ENCODE measurements at places on chromosomes 7 and 10.

DNA sequence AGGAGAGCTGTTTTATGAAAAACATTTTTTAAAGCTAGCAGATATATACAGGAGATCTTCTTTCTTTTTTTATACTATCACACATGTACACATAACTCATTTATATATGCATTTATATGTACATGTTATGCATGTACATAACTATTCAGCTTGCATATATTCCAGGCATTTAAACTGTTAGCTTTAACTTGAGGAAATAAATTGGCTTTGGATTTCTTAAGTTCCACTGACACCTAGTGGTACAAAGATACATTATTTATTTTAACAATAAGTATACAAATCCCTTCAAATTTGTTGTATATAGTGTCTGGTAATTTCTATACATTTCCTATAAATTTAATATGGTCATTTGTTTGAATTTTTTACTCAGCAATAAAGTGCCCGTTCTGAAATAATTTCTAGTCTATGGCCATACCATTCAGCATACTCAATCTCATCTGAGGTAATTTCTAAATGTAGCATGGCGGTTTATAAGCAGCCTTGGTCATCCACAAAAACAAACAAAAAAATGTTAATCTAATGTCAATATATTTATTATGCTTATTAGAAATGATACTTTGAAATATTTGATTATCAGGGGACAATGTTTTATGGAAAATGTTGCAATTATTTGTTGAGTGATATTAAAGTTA is 11.6 kb downstream of the ZDHHC6 start:
- no peak overlapping the region for H3K27ac ChIP-seq
- no peak for DNase-seq
- H3K4me1 ChIP-seq: no peaks in the 10 kb centered on the region
- H3K27me3 ChIP-seq: no peaks in the 10 kb centered on the region
- no peaks in the 10 kb centered on the region for H3K36me3 ChIP-seq

GRCh38 chr7:133556553-133556952 is 303.7 kb downstream of the EXOC4 start:
- no peaks in the 10 kb centered on the region for H3K4me1 ChIP-seq
- H3K4me3 ChIP-seq: no peak overlapping the region
- H3K36me3 ChIP-seq: no peaks in the 10 kb centered on the region
- H3K27ac ChIP-seq: no peak overlapping the region

GRCh38 chr7:19522486-19522885 is 186.4 kb downstream of the POLR1F start:
- H3K36me3 ChIP-seq: no peaks in the 10 kb centered on the region
- no peak overlapping the region for H3K27ac ChIP-seq
- no peaks in the 10 kb centered on the region for H3K4me1 ChIP-seq
- no peaks in the 10 kb centered on the region for H3K27me3 ChIP-seq

GRCh38 chr7:129799350-129799955 is 153.3 kb downstream of the UBE2H start:
- H3K27ac ChIP-seq: no peak overlapping the region
- H3K36me3 ChIP-seq: no peaks in the 10 kb centered on the region
- H3K4me1 ChIP-seq: no peaks in the 10 kb centered on the region
- no peak for DNase-seq
- H3K4me3 ChIP-seq: no peak overlapping the region

DNA sequence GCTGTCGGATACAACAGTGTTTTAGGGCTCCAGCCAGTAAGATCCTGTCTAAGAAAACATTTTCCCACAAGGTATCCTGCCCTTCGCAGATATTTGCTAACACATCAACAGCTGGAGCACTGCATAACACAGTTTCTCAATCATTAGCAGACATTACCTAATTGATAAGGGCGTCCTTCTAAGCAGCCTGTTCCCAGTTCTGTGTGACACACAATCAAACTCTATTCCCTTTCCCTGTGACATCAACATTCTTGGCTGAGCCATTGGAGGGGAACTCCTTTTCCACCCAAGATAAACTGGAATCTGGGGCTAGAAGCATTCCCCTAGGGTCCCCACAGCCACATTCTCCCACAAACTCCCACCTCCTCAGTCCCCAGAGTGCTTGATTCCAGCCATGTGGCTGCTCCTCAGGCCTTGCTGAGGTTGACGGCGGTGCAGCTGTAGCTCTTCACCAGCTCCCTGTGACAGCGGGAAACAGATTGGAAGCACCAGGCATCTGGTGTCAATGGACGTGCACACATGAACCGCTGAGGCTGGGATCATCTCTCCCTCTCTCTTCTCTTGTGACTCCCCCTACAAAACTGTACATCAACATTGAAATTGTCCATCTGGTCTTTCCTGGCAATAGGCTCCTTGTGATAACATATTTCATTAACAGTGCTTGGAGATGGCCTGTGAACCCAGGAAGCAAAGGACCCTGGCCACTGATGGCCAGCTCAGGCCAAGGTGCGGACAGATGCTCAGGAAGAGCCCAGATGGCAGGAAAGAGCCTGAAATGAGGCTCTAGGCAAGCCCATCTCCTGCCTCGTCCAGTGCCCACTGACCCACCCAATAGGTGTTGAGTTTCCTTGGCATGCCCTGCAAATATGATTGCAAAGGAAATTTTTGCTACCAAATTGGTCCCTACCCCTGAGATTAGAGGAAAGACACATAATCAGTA is 131.1 kb upstream of the TBX20 start:
- no peak overlapping the region for H3K27ac ChIP-seq
- no peaks in the 10 kb centered on the region for H3K4me1 ChIP-seq
- DNase-seq: no peak
- no peak overlapping the region for H3K4me3 ChIP-seq
- H3K27me3 ChIP-seq: peaks cover 2% of the 10 kb centered on the region

GRCh38 chr10:10490581-10490980 is 527.1 kb upstream of the CELF2 start:
- H3K4me3 ChIP-seq: no peak overlapping the region
- H3K27me3 ChIP-seq: no peaks in the 10 kb centered on the region
- H3K36me3 ChIP-seq: no peaks in the 10 kb centered on the region
- H3K27ac ChIP-seq: no peak overlapping the region

- H3K4me3 ChIP-seq: no peak overlapping the region
- no peak overlapping the region for H3K27ac ChIP-seq
- no peak for DNase-seq
- peaks cover 1% of the 10 kb centered on the region for H3K4me1 ChIP-seq
- no peaks in the 10 kb centered on the region for H3K27me3 ChIP-seq
These were observed 432.5 kb downstream of the PARD3 start for GRCh38 chr10:34382626-34383025.

DNA sequence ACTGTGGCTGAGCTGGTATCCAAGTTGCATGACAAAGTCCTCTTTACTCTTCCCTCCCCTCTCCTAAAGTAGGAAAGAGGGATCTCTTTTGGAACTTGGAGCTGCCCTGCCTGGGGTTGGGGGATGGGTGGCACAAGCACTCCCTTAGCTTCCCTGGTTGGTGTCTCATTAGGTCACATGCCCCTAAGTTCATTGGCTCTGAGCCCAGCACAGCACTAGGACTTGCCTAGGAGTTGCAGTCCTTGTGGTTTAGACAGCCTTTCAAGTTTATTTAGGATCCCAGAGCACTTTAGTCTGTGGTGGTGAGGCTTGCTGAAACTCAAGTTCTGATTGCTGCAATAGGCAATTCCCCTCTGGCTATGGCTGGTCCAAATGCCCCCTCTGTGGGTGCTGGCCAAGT is 281.4 kb downstream of the NXPH1 start:
- no peaks in the 10 kb centered on the region for H3K4me1 ChIP-seq
- no peaks in the 10 kb centered on the region for H3K27me3 ChIP-seq
- H3K36me3 ChIP-seq: no peaks in the 10 kb centered on the region
- H3K4me3 ChIP-seq: no peak overlapping the region
- no peak overlapping the region for H3K27ac ChIP-seq

- peak overlapping the region; percentile 87 for H3K27ac ChIP-seq
- peak; percentile 23 for DNase-seq
- no peaks in the 10 kb centered on the region for H3K36me3 ChIP-seq
- peaks cover 4% of the 10 kb centered on the region for H3K4me1 ChIP-seq
- peak overlapping the region; percentile 83 for H3K4me3 ChIP-seq
- H3K27me3 ChIP-seq: no peaks in the 10 kb centered on the region
These were observed 822 bp downstream of the ZNF800 start for GRCh38 chr7:127391591-127392181.

DNA sequence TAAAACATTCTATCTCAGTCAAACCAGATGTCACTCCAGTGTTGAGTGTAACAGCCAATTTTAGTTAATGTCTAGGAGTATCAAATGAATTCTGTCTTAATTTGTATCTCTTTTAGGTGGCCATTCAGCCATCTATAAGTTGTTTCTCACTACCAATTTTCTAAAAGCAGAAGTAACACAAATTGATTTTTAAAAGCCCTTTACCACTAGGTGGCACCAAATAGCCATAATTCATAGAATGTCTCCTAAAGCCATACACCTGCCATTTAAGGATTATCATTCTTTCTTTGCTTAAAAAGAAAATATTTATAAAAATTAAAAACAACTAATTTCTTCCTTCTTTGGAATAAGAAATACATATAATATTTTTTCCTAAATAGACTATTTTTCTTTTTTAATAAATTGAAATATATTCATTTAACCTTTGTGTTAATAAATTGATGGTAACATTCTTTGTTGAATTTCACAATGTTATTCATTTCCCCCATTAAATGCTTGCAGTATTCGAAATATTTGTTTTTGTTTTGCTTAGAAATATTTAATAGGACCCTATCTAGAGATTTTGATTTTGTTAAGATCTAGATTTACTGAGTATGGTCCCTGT is 107.8 kb upstream of the PPP1R3A start:
- H3K36me3 ChIP-seq: no peaks in the 10 kb centered on the region
- H3K27me3 ChIP-seq: no peaks in the 10 kb centered on the region
- no peak overlapping the region for H3K27ac ChIP-seq
- no peak for DNase-seq

GRCh38 chr10:115167751-115168150 is 74.6 kb downstream of the ATRNL1 start:
- no peaks in the 10 kb centered on the region for H3K27me3 ChIP-seq
- no peaks in the 10 kb centered on the region for H3K4me1 ChIP-seq
- H3K27ac ChIP-seq: no peak overlapping the region
- H3K4me3 ChIP-seq: no peak overlapping the region
- no peaks in the 10 kb centered on the region for H3K36me3 ChIP-seq

DNA sequence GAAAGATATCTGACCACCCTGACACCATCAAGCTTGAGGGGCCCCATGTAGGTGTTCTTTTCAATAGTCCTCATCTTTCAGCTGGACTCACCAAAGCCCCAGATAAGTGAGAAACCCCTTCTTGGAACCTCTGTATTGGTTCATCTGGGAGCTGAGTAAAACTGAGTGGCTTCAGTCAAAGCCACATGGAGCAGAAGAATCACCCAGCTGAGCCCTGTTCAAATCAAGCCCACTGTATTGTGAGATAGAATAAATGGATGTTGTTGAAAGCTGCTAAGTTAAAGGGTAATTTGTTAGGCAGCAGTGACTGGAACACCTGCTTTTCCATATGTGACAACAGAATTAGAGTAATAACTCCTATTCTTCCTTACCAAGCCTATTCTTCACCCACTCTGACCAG is 64.8 kb upstream of the SDK1 start:
- no peak for DNase-seq
- no peak overlapping the region for H3K4me3 ChIP-seq
- H3K4me1 ChIP-seq: no peaks in the 10 kb centered on the region
- H3K27me3 ChIP-seq: no peaks in the 10 kb centered on the region
